Epithelial cell of alveolus of lung (primary cell): ENCODE measurements at places on chromosomes 11 and 22. TPM values are rescaled to one million over a fixed set of nuclear protein-coding genes. Genes with fewer than 3 reads are reported as not detected.

MN1 gene
- 4.0 and 5.8 TPM in 2 replicates for total RNA-seq

ADSL gene
- total RNA-seq = 59.6 and 138 TPM in 2 replicates

FAM111B gene
- total RNA-seq = 5.6 and 7.7 TPM in 2 replicates

CD3G gene
- not detected in 2 replicates for total RNA-seq

MAP6 gene
- 0.39 and 0.72 TPM in 2 replicates for total RNA-seq

LRRC74B gene
- total RNA-seq = not detected in 2 replicates

MRPL49 gene
- 55.3 and 71.5 TPM in 2 replicates for total RNA-seq

ZC3H12C gene
- 7.3 and 20.3 TPM in 2 replicates for total RNA-seq

OR6Q1 gene
- not detected in 2 replicates for total RNA-seq

MS4A2 gene
- not detected in 2 replicates for total RNA-seq
